Stimulated activated CD4-positive, alpha-beta T cell treated with anti-CD3 and anti-CD28 coated beads, Interleukin-15, amount 100 ng/mL, for 48 hours (primary cell): ENCODE measurements at places on chromosomes 12 and 14.

DNA sequence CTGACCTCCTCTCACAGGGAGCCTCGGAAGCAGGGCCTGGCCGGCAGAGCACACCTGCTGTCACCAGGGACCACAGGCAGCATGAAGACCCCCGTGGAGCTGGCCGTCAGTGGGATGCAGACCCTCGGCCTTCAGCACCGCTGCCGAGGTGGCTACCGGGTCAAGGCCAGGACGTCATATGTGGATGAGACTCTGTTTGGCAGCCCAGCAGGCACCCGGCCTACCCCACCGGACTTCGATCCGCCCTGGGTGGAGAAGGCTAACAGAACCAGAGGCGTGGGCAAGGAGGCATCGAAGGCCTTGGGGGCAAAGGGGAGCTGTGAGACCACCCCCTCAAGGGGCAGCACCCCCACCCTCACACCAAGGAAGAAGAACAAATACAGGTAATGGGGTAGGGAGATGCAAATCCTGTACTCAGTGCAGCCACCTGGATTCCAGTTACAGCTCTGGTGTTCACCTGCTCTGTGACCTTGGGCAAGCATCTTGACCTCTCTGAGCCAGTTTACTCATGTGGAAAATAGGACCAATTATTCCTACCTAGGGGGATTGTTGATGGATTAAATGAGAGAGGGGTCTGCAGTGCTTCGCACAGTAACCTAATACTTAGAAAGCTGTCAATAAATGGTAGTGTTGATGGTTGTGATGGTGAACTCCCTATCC lies 1.3 kb downstream of the RITA1 start:
- no peak for DNase-seq

DNA sequence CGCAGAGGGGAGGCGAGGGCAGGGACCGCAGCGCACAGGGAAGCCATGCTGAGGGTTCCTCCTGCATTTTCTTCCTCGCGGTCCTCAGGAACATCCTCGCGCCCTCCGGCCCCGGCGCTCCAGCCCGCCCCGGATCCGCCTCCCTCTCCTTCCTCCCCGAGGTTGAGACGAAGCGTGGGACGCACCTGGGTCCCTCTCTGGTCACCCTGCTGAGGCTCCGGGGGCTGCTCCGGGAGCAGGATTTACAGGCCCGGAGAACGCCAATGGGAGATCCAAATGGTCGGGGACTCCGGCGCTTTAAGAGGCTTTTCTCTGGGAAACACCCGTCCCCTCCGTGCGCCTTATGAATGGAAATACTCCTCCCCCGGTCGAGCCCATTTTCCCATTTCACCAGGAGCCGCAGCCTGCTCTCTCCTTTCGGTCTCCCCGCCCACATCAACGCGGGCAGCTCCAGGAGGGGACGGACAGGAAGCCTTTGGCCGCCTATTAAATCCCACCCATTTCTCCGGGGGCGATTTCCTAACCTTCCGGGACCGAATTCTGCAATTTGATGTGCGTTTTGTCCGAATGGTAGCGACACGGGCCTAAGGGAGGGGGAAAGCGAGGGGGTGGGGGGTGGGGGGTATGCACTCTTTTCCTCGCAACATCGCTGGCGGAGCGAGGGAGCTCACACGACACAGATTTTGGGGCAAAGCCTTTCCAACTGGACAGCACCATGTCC lies at the start of gene UNC79:
TSS of gene UNC79 (plus strand) at position 625 of the 721 bp plus-strand sequence. CDS start at position 716, 91 bp downstream.
- DNase-seq: no peak

DNA sequence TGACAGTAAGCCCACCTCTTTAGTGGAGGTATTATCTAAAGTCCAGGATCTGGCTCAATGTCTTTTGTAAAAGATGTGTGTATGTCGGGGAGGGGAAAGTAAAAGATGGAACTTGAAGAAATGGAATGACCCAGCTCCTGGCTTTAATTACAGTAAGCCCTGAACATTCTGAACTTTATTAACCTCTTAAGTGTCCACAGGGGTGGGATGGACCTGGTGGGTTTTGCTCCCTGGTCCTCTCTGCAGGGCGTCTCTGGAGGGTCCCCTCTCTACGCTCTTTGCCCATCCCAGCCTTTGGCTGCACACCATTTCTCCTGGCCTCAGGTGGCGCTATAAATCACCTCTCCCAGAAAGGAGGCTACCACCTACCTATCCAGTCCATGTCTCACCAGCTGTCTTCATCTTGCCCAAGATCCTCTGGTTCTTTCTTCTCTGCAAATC lies 3.7 kb upstream of the CISTR start:
- DNase-seq: no peak

GRCh38 chr12:129657179-129657578 lies 246.6 kb downstream of the TMEM132D start:
- no peak for DNase-seq

- DNase-seq: no peak
Measured at GRCh38 chr12:30726647-30727046, 28.1 kb downstream of the CAPRIN2 start.

- DNase-seq: no peak
Measured at GRCh38 chr12:106110626-106111300, 28.0 kb downstream of the NUAK1 start.

- DNase-seq: no peak
Measured at GRCh38 chr12:22866406-22866805, 241.4 kb downstream of the ETNK1 start.

DNA sequence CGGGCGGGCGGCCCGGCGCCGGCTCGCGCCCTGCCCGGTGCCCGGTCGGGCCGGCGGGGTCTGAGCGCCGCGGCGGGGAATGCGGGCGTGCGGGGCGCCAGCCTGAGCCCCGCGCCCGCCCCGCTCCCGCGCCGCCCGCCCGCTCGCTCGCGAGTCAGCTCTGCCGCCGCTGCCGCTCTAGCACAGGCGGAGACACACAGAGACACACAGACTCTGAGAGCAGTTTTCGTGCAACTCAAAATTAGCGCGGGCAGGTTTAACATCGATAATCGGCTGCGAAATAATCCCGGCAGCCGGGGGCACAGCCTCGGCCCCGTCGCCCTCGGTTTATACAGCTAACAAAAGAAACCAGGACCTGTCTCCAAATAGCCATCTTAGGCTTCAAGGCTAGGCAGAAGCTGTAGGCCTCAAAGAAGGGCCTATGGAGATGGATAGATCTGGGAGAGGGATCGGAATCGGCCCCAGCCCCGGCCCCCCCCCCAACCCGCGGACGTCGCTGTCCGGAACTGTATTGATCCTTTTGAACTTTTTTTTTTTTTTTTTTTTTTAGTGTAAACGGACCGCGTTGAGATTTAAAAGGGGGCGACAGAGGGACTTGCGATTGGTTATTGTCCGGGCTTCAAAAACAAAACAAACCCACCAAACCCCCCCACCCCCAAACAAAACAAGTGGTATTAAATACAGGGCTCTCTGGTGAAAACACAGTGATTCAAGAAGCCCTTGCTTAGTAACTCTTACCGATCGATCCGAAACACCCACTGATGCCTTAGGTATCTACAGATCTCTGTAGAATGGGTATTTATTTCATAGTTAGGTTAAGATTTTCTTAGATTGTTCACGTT lies 1.1 kb downstream of the ARID2 start:
- DNase-seq: no peak

DNA sequence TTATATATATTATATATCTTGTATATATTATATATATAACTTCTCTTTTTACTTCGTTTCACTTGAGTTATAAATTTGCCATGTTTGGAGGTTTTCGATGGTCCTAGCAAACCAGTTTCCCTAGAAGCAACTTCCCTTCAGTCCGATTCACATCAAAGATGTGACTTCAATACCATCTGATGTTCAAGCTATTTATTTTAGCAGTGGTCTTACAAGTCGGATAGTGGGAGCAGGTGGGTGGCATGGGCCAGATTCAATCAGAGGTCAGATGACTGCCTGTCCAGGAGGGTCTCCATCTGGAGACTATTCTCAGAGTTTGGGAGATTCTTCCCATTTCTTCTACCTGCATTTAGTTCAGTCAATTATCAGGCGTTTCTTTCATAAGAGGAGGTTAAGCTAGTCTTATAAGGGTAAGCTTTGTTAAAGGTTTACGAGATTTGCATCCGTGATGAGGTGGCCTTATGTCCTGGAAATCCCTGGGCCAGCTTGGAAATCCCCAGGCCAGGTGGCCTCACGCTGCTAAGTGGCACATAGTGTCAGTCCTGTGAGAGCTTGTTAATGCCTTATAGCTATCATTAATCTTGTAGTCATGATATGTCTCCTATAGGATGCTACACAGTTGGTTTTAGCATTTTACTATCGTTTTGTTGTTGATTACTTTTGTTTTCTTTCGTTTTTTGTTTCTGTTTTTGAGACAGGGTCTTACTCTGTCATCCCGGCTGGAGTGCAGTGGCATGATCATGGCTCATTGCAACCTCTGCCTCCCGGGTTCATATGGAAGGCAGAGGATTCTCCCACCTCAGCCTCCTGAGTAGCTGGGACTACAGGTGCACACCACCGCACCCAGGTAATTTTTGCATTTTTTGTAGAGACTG lies 145.8 kb downstream of the BICD1 start:
- no peak for DNase-seq

- DNase-seq: no peak
Measured at GRCh38 chr12:130768120-130768519, 52.0 kb upstream of the RIMBP2 start.

DNA sequence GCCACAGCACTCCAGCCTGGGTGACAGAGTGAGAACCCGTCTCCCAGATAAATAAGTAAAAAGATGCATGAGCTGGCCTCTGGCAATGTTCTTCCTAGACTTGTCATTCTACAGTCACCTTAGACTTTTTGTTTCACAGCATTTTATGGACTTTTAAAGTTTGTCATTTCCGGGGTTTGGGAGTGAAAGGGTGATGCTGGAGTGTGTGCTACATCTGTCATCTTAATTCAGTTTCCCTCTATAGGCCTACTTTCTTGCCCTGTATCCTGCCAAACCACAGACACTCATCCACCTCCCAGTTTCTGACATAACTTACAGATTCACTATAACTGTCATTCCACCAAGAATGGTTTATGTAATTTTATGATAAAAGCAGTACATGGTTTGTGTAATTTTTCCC lies 166.7 kb upstream of the PARP11 start:
- no peak for DNase-seq

GRCh38 chr12:104501115-104501514 lies 44.4 kb downstream of the CHST11 start:
- DNase-seq: no peak

- no peak for DNase-seq
Measured at GRCh38 chr12:71220260-71220659, 62.5 kb upstream of the TSPAN8 start.

DNA sequence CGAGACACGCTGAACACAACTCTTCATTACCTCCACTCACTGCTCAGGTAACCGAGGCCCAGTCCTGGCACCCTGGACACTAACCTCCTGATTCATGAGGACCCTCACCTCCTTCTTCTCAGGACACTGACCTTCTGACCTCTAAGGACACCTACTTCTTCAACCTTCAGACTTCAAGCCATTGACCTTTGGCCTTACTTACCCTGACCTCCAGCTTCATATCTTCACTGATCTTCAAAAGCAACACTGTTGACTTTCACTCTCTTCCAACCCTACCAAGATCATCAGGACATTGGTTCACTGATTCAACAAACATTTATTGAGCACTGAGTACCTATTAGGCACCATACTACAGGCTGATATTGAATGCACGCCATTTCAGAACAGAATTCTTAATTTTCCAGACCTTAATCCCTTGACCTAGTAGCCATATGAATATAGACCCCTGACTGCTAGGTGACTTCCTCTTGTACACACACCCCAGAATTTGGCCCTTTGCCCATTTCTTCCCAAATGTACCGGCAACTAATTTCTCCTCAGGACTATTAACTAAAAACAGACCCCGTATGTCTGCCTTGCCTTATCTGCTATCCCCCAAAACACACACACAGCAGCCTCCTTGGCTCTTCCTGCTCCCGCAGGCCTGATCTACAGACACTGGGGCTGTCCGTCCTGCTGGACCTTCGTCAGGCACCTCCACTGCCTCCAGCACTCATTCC lies 5.8 kb downstream of the ARHGEF40 start:
- DNase-seq: no peak

GRCh38 chr12:89645434-89645833 lies 63.2 kb downstream of the ATP2B1 start:
- DNase-seq: no peak

GRCh38 chr14:91613459-91614112 lies 103.5 kb upstream of the PPP4R3A start:
- no peak for DNase-seq

DNA sequence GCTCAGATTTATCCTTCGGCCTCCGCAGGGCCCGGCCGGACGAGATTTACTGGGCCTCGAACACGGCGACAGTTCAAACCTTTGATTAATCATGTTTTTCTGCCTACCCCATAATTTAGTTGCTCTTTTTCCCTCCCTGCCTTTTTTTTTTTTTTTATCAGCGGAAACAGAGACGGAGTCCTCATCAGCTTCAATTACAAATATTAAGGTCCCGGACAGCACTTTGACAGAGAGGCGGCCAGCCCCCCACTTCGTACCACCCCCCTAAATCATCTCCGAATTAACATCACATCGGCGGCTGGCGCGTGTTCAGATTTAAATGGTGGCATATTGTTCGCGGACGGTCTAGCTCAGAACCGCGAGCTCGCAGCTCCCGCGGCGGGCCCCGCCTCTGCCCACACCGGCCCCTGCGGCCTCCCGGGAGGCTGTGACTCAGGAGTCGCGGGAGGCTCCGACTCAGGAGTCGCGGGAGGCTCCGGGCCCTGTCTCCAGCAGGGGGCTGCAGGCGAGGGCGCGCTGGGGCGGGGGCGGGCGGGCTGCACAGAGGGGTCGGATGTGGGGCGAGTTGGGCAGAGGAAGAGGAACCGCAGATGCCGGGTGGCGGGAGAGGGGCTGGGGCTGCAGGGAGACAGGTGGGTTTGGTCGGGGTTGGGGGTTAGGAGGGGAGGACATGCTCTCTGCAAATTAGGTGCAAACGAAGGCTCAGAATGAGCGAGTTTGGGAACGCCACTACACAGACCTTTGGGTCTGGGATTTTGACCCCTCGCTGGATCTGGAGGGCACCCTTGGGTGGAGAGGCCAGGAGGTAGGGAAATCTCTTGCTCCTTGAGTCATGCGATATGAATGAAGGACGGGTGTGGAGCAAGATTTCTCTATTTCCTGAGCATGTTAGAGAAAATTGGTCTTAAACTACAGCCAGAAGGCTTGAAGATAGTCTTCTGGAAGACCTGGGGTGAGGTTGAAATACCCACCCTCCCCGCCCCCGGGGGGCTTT lies 19.6 kb upstream of the ATP5MC2 start:
- no peak for DNase-seq
